ENCODE measurements at places on chromosomes 5 and 9. TPM values are rescaled to one million over a fixed set of nuclear protein-coding genes. Genes with fewer than 3 reads are reported as not detected.

C7 gene
- total RNA-seq = 1.4 TPM

PPWD1 gene
- 34.6 TPM for total RNA-seq

MTX3 gene
- total RNA-seq = 8.1 TPM

APBA1 gene
- 0.58 TPM for total RNA-seq

FCN2 gene
- total RNA-seq = not detected

PCDHB14 gene
- total RNA-seq = under 0.01 TPM

DRD1 gene
- total RNA-seq = not detected
